NCI-H1930 (cell line): ENCODE measurements at places on chromosomes 5 and 9.
A peak's percentile ranks its signal among the peaks of the same experiment; 100 is the strongest.

DNA sequence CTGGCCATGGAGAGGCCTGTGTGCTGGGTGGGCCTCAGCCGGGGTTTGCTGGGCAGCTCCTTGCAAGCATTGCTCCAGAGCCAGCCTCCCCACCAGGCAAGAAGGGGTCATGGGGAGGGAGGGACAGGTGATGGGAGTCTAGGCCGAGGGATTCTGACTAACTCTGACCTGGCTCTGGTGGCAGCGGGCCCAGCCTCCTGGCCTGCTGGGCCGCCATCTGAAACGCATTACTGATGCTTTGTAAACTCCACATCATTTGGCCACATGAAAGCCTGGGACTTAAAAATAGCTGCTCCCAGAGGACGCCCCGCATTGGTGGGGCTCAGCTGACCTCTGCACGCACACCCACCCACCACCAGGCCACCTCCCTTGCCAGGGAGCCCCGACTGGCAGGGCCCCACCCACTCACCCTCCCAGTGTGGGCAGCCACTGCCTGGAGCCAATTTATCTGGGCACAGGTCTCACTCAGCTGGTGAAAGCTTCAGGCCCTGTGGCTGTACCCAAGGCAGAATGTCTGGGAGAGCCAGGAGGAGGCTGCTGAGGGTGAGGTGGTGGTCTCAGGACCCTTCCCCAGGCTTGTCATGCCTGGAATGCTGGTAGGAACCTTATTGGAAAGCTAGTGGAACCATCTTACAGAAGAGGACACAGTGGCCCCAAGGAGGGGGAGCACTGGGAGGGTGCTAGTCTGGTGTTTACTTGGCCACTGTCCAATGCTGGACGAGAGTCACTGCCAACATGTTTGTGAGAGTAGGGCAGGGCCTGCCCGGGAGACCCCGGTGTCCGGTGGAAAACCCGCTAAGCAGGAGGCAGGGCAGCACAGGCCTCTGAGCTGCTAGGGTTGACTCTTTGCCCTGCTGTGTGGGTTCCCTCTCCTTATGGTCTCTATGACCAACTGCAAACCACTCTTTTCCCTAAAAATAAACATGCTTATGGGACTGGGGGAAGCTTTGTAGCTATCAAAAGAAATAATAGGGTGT is 10.8 kb downstream of the TCF7 start:
- no peak for DNase-seq

DNA sequence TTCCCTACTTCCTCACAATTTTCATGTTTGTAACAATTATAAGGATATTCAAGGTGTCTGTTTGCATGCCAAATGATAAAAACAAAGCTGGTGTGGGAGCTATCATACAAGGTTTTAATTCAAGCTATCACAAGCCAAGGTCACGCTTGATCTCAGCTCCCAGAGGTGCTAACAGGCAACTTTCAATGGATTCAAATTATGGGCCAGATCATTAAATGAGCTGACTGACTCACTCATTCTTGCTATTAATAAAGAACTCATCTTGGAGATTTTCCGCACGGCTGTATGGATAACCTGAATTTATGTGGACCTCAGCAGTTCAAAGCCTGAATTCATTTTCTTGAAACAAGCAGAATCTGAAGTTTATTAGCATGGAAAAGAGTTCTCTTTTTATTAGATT is 267.3 kb upstream of the CDH6 start:
- no peak for DNase-seq

GRCh38 chr5:6837519-6838110 is 124.4 kb downstream of the TENT4A start:
- DNase-seq: peak; percentile 29

DNA sequence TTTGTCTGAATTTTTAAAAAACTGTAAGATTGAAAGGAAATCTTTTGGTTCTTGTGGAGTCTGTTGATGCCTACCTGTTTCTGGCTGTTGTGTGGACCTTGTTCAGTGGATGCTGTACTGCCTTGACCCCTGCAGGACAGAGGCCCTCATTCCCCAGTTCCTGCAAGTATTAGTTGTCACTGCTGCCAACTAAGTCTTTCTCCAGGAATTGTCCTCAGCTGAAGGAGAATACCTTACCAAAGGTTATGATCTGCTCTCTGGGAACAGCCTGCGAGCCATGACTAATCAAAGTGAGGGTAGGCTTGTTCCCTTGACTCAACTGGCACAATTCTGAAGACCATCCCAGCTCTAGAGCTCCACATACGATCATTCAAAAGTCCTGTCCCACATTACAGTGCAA is 145.3 kb upstream of the FST start:
- no peak for DNase-seq

- DNase-seq: no peak
Observed at GRCh38 chr9:526904-527591, 312.4 kb downstream of the DOCK8 start.

- no peak for DNase-seq
Observed at GRCh38 chr5:9502050-9502834, 43.6 kb downstream of the SEMA5A start.

DNA sequence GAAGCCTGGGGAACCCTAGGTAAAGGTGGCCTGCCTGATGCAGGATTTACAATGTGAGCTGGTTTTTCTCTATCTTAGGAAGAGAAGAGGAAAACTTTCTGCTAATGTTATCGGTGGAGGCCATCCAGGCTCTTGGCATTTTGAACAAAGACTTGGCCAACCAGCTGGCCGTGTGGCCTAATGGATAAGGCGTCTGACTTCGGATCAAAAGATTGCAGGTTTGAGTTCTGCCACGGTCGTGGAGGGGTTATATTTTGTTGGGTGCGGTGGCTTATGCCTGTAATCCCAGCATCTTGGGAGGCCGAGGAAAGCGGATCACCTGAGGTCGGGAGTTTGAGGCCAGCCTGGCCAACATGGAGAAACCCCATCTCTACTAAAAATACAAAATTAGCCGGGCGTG is 9.6 kb downstream of the C9orf152 start:
- DNase-seq: no peak

DNA sequence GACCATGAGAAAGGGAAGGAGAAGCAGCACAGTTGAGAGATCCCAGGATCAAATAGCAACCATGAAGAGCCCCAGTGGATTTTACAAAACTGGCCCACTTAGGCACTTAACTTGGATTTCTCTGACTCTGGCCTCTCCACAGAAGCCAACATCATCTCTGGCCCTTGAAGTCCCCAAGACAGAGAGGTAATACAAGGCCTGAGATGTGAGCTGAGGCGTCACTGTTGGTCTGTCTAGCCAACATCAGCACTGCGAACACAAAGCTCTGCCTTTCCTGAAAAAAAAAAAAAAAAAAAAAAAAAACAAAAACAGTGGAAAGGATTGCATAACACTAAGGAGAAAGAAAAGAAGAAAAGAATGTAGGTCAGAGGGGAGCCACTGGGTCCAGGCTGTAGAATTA is 378.3 kb downstream of the BRINP1 start:
- no peak for DNase-seq

DNA sequence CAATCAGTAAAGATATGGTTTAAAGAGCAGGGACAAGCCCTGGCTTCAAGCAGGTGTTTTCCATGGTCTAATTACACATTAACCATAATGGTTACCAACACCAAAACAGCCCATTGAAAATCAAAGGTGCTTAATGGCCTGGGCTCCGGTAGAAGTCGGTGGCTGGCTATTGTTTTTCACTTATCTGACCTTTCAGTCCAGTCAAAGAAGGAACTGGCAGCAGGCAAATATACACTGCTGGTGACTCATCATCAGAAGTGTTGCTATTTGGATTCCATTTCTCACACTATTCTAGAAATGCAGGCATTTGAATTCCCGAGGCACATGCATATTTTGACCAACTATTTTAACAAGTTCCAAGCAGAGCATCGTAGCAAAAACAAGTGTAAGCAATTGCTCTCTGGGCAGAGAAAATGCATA is 26.3 kb upstream of the GABRP start:
- DNase-seq: no peak

DNA sequence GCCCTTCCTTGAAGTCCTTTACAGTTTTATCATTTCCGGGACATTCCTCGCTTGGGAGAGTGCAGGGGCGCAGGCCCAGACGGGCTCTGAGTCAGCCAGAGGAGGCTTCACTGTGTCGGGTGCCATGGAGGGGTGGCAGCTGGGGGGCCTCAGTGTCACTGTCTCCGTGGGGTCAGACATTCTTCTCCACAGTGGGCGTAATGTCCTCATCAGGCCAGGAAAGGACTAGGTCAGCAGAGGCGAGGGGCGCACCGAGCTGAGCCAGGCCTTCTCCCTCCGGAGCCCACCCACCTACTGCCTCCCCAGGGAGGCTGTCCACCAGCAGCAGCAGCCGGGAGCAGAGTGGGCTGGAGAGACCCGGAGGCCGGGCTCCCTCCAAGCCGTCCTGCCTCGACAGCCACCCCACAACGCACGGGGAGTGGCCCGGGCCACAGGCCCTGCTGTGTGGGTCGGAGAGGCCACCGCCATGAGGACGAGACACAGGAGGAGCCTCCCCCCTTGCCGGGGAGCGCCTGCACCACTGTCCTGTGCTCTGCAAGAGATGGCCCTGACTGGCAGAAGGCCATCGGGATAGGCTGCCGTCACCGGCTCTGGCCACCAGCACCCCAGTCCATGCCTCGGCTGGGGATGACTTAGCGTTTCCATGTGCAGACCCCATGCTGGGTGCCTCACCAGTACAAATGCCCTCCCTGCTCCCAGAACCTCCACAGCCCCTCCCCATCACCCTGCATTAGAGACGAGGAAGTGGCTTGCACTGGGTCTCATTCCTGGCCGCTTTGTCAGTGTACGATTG is 26.5 kb downstream of the SARDH start:
- no peak for DNase-seq

DNA sequence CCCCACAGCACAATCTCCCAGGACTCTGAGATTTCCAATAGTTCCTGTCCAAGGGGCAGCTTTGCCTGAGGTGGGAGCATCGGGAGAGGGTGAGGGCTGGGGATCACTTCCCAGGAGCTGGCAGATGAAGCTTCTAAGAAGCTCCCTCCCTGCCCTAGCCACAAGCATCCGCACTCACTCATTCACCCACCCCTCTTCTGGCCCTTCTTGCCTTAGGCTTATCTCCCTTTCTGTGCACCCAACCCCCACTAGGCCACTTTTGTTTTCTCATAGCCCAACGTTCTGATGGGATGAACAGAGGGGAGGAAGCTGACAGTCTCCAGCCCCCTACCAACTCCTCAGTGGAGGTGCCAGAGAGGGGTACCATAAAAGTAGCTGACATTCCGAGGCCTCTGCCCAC is 3.7 kb upstream of the PCDH1 start:
- no peak for DNase-seq

GRCh38 chr9:120865176-120865575 is 11.8 kb downstream of the PHF19 start:
- DNase-seq: no peak

- DNase-seq: no peak
Observed at GRCh38 chr9:107878462-107878861, 388.9 kb upstream of the KLF4 start.
